ENCODE measurements at places on chromosomes 12 and 14.

GRCh38 chr14:100383727-100384158 is 60.6 kb downstream of the SLC25A47 start:
- DNase-seq = no peak

DNA sequence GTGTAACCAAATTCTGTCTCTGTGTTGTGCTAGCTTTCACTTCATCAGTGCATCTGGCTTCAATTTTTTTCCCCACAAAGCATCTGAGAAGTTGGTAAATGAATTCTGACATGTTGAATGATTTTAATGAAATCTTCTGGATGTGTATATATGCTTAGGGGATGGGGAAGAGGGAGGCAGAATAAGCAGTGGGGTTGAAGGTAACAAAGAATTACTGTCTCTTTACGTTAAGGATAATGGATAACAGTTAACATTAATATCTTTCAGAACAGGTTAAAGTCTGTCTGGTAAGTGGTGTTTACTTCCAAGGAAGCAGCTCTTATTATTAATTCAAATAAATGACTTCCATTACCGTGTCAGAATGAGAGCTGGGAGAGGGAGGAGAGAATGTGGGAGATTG is 261.7 kb downstream of the ERC1 start:
- DNase-seq = no peak

- DNase-seq = peak; percentile 36
Observed at GRCh38 chr12:108611884-108612415, 14.1 kb upstream of the TMEM119 start.

DNA sequence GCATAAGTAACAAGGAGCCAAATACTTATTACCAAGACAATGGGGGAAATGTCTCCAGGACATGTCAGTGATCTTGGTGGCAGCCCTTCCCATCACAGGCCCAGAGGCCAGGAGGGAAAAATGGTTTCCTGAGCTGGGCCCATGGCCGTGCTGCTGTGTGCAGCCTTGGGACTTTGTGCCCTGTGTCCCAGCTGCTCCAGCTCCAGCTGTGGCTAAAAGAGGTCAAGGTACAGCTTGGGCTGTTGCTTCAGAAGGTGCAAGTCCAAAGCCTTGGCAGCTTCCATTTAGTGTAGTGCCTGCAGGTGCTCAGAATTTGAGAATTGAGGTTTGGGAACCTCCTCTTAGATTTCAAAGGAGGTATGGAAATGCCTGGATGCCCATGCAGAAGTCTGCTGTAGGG is 212.3 kb upstream of the DCN start:
- no peak for DNase-seq

DNA sequence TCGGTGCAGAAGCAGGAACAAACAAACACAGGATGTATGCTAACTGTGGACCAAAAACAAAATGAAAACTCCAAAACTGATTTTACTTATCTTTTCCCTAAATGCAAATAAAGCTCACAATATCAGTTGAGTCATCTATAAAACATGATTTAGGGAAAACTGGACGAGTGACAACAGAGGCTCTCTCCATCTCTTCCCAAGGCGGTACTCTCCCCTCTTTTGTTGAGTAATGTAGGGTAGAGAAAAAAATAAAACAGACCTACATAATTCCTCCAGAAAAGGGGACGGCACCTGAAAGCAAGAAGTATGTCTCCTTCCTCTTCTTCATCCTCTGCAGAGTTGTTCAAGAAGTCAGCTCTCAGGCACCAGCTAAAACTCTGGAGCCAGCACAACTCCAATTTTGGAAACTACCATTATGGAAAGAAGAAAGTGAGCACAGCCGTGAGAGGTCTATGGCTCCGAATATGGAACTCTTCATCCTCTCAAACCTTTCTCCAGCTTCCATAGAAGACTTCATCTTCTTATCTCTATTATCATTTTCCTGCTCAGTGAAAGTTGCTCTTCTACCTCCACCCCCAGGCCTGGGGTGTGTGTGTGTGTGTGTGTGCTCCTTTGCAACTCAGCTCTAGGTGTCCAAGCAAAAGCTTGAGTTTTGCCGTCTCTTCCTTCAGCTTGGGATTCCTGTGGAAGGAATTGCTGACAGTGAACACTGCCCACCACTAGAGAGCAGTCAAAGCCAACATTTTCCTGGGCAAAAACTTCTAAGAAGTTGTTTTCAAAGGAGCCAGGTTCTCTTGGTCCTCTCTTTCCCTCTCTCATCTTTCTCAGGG is 155.4 kb downstream of the DIO2 start:
- no peak for DNase-seq

DNA sequence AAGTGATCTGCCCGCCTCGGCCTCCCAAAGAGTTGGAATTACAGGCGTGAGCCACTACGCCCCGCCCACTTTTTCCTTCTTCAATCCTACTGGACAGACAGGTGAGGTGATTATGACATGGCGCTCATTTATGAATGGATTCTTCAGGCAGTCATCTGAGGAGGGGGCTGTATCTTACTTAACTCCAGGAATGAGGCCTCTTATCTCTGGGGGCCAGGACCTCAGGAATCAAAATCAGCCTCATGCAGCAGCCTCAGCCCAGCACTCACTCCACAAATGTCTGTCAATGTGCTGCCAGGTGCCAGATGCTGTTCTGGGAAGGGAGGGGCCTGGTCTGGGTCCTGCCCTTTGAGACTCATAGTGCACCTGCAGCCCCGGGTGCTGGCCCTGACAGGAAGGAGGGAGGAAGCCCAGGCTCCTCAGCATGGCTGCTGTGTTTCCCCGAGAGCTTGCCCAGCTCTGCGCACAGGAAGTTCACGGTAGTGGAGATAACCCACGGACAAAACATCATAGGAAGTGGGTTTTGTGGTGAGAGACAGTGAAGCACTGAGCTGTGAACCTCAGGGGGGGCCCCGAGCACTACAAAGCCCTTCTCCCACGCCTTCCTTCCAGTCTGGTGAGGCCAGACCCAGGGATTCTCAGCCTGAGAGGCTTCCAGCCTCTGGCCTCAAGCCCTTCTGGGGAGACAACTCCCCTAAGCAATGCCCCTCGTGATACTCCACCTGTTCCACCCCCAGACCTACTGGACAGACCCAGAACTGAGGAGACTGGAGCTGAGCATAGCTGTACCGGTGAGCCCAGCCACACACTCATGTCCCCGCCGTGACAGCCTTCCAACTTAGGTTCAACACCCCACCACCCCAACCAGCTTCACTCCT is 22.3 kb downstream of the GALNT6 start:
- peak; percentile 66 for DNase-seq

DNA sequence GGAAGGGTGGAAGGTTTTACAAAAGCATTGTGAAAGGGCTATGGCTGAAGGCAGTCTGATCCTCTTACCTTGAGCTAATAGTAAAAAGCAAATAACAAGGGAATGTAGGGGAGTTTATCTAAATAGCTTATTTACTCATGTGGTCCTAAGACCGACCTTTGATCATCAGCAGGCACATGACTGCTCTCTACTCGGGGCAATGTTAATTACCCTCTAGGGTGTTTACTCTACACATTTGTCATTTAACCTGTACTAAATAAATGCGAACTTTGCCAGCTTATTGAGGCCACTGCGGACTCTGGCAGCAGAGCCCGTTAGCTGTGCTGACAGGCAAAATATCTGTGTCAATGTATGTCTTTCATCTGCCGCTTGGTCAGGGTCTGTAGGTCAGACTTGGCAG is 768.3 kb upstream of the ATXN7L3B start:
- no peak for DNase-seq

DNA sequence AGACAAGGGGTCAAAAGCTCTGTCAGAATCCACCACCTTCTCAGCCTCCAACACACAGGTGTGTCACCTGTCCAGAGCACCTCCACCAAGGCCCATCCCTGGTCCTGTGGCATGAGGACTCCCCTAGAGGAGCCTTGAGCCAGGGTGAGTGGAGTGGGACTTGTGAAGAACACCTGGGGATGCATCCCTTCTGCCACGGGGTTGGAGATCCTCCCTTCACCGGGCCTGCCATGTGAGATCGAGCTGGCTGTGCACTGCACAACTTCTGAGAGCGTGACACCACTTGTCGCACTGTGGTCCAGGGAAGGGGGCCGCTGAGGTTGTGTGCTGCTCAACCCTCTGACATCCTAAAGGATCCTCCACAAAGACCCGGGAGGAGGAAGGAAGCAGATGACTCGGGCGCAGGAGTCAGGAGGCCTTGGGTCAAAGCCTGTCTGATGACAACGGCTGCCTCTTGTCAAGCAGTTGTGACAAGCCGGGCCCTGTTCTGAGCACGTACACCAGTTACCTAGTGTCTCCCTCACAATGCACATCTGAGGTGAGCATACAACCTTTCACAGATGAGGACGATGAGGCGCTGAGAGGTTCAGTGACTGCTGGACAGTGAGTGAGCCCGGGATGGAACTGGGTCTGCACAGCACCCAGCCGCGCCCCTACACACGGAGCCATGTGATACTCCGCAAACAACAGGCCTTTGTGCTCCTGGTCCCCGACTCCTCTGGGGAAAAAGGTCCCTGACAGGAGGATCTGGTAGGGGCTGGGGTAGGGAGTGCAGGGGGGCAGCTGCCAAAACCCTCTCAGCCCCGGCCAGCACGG is 35.6 kb downstream of the CHGA start:
- no peak for DNase-seq

DNA sequence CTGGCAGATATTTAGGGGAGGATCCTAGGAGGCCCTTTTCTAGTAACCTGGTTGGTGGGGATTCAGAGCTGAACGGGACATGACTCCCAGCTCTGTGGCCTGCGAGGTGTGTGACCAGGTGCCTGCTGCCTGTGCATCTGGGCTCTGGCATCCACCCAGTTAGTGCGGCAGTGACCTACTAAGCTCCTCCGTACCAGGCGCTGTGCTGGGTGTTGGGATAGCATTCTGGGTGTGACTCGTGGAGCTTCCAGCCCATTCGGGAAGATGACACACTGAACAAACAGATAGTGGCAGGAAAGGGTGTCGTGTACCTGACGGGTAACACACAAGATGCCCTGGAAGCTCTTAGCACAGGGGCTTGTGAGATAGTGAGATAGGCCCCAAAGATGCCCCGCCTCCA is 80.9 kb downstream of the ACACB start:
- no peak for DNase-seq

DNA sequence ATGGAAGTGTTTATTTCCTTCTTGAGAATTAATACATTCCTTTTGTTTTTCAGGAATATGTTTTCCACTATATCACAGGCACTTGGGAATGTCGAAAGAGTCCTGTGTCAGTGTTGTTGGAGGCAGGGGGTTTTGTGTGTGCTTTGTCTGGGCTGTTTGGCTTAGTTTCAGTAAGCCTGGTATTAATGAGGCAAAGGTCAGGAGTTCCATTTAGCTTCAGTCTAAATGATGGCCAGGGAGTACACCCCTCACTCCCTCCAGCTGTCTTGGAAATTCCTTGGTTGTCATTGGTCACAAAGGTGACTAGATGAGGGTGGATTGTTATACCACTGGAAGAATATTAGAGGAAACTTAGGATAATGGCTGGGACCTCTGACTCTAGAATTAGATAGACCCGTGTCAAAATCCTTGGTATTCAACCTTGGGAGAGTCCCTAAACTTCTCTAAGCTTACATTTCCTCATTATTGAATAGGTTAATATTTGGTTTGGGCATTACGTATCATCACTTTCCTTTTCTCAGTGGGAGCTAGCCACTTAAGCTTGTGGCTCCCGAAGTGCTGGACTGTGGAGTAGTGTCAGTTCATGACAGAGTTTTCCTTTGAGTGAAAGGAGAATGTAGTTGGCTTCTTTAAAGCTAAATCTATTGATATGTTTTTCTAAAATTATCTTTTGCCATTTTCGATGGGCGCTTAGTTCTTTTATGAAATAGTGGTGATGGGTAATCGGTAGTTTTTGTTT is 5.2 kb downstream of the FRS2 start:
- DNase-seq = no peak

- no peak for DNase-seq
Observed at GRCh38 chr14:36362648-36363047, 42.2 kb upstream of the MBIP start.

DNA sequence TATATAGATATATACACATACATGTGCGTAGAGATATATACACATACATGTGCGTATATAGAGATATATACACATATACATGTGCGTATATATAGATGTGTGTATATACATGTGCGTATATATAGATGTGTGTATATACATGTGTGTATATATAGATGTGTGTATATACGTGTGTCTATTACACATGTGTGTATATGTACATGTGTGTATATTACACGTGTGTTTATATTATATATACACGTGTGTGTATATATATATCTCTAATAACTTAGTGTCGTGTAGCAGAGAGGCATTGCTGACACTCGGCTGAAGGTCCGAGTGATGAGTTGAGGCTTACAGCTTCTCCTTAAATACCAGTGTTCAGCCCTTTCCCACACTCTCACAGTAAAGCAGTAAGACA is 133.7 kb downstream of the GLT1D1 start:
- DNase-seq = no peak

- no peak for DNase-seq
Observed at GRCh38 chr14:104980611-104981531, 2.7 kb upstream of the AHNAK2 start.

- DNase-seq = no peak
Observed at GRCh38 chr12:93786656-93787397, 109.7 kb downstream of the CRADD start.

DNA sequence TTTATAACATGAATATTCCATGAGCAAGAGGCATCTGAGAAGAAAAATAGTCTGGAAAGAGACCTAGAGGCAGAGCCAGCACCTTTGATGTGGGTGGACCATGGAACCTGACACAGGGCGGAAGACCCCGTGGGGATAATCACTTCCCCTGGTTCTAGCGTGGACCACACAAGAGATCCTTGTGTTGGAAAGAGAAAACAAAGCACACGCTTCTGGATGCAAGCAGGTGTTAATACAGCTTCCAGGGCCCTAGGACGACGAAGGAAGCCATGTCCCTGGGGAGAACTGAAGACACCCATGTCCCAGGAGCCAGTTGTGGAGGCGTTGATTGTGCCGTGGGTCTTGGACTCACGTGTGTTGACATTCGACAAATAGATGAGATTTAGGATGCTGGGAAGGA is 102.9 kb downstream of the ADGRD1 start:
- no peak for DNase-seq

DNA sequence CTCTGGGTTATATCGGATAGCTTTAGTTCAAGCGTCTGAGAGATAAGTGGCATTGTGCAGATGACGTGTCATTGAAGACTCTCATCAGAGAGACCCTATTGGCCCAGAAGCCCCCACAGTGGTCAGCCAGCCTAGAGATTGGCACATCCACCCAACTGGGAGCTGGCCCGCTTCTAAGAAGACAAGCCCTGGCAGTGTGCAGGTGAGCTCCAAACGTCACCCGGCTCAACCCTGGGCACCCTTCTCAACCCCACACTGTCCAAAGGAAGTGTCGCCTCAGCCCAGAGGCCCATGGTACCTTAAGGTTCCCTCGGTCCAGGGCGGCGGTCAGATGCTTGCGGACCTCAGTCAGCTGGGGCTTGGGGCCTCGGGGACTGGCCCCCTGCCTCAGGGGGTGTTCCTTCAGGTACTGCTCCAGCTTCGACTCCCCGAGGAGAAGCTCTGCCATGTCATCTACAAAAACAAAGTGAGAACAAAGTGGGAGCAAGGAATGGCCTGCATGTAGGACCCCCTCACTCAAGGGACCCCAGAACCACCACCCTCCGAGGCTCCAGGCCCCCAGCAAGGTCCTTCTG is 30.3 kb downstream of the TTC7B start:
- DNase-seq = no peak

All from activated CD8-positive, alpha-beta memory T cell treated with anti-CD3 and anti-CD28 coated beads for 1 hour (primary cell).